ENCODE measurements at places on chromosomes 1 and 21. TPM values are rescaled to one million over a fixed set of nuclear protein-coding genes. Genes with fewer than 3 reads are reported as not detected.

GRCh38 chr1:238001818-238002217, 111.1 kb upstream of the ZP4 start:
- DNase-seq = no peak

- DNase-seq = no peak
Measured at GRCh38 chr1:199422206-199422605, 605.3 kb upstream of the NR5A2 start.

DNA sequence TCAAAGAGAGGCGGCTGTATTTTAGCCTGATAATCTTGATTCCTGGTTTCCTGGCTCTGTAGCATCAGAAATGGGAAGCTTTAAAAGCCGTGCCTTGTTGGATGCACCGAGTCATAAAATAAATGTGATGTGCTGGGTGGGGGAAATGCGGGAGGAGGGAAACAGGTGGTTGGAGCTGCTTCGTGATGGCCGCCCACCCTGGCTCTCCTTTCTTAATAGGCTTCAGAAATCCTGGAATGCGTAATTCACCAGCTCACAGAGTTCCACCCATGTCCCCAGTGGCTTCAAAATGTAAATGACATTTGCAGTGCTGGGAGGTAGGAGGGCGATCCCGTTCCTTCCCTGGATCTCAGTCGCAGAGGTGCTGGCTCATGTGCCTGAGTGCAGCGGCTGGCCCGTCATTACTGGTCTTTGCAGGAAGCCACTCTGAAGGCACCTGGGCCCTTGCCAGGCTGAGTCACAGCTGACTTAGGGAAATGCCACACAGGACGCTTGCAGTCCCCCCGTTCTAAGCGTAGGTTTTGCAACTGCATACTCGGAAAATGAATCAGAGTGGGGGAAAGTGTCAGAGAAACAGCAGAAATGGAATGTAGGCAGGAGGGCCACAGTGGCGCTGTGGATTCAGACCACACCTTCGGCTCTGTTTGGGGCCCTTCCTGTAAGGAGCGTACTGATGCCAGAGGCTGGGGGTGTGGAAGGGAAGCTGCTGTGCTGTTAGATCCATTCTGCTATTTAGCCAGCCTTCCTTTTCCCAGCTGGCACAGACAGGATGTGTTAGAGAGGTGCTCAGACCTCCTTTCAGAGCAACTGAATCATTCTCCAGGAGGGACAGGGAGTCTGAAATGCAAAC, 37.6 kb downstream of the GALNT2 start:
- peak; percentile 83 for DNase-seq

- no peak for DNase-seq
Measured at GRCh38 chr1:25706146-25707089, 89.8 kb downstream of the MAN1C1 start.

DNA sequence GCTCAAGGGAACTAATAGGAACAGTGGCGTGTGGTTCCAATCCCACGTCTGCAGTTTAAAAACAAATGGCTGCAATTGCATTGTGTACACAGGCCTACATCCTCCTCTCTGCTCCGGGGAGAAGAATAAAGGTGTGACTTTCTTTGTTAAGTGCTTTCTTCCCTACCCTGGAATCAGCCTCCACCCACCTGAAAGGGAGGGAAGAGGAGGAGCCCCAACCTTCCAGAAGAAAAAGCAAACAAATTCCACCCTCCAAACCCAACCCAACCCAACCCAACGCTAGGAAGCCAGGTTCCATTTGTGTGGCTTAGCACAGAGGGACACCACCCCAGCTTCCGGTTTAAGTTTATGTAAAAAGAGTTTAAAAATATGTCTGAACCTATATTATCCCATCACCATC, 11.8 kb upstream of the BACE2 start:
- DNase-seq = no peak

- no peak for DNase-seq
Measured at GRCh38 chr1:111214074-111214801, 13.3 kb upstream of the CHI3L2 start.

GRCh38 chr1:210940081-210940617, 193.8 kb downstream of the KCNH1 start:
- DNase-seq = no peak

DNA sequence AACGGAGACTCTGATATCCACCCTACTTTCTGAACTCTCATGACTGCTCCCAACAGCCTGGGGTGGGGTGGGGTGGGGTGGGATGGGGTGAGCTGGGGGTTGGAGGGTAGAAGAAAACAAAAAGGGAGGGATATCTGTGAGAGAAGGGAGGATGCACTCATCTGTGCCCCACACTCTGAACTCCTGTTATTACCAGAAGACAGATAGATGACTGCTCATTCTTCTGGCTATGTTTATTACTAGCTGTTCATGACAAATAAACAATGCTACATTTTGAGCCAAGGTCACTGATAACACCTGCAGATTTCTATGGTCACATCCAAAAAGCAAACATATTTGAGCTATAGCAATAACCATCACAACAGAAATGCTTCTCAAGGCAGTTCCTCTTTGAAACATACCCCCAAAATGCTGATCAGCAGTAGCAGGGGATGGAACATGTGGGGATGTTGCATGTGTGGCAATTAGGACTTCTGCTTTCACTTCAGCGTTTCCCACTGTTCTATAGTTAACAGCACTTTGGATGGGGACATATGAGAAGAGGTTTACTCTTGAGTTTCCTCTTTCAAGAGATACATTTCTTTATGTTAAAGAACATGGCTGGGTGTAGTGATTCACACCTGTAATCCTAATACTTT, 43.3 kb downstream of the GPR3 start:
- DNase-seq = no peak

GRCh38 chr1:192598589-192598988, 23.0 kb downstream of the RGS1 start:
- DNase-seq = no peak

DNA sequence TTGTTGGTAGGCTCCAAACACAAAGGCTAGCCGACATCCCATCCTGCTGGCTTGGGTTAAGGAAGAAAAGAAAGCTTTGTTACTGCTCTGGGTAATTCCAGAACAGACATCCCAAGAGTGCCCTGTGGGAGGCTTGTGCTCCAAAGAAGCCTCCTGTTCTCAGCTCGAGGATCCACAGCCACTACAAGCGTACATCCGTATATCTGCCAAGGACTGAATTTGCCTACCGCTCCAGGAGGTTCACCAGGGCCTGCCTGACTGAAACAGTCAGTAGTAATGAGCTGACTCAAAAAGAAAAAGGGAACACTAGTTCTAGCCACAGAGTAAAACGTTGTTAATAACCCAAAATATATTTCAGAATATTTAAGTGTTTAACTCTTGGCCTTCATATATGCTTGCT, 24.8 kb upstream of the MUTYH start:
- DNase-seq = no peak

DNA sequence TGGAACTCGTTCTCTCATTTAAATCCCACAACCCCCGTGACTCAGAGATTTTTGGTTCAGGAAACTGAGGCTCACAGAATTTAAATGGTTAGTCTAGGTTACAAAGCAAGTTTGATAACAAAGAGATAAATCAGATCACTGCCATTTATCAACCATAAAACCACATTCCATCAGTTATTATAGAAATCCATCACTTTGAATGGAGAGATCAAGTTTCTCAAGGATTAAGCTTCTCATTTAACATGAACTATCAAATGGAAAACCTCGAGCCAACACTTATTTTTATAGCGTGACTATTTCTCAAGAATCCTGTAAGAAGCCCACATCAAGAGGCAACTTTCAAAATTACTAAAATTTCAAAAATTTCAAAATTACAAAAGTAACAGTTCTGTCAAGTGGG, 11.9 kb downstream of the WLS start:
- no peak for DNase-seq

DNA sequence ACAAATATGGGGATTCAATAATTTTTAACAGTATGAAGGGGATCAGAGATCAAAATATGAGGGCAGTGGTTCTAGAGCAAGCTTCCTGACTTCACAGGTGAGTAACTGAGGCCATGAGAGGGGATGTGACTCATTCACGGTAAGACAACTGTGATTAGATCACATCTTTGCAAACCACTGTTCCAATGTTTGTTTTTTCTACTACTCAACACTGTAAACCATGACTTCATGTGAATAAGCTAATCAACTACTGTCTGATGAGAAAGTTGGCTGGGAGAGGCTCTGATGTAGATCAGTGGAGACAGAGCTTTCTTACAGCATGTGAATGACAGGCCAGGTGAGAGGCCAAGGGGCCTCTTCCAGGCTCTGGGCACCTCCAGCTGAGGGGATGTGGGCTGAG, 84.7 kb downstream of the BRINP2 start:
- DNase-seq = no peak

DNA sequence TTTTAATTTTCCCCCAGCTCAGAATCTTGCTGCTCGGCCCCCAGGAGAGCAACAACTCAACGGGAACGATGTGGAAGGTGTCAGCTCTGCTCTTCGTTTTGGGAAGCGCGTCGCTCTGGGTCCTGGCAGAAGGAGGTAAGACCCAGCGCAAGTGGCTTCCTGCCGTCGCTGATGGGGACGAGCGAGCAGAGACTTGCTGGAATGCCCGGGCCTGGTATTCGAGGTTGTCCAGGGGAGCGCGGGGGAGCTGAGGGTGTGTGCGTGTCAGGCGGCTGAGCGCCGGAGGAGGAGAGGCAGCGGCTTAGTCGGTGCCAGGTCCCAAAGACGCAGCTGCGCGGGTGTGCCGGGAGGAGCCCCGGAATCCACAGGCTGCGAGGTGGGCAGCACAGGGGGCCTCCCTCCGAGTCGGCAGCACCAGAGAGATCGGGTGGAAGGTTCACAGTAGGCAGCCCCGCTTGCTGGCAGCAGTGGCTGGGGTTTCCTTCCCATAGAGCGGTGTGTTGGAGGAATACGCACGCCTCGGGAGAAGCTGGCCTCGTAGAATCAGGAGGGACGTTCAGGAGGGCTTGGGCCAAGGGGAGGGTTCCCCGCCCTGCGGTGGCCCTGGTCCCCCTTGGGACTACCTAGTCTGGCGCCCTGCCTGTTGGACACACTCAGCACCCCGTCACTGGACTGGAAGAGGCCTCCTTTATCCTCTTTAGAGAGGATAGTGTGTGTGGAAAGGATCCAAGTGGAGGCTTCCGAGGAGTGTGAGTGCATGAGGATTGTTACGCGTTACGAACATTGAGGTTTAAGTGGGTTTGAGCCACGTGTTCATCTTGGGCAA, 547 bp downstream of the PDPN start:
- peak; percentile 53 for DNase-seq

GRCh38 chr1:61284936-61285335, 202.6 kb downstream of the NFIA start:
- DNase-seq = no peak

GRCh38 chr1:240806200-240806745, 194.3 kb upstream of the GREM2 start:
- no peak for DNase-seq

- no peak for DNase-seq
Measured at GRCh38 chr1:93955765-93956164, 46.5 kb upstream of the GCLM start.

DNA sequence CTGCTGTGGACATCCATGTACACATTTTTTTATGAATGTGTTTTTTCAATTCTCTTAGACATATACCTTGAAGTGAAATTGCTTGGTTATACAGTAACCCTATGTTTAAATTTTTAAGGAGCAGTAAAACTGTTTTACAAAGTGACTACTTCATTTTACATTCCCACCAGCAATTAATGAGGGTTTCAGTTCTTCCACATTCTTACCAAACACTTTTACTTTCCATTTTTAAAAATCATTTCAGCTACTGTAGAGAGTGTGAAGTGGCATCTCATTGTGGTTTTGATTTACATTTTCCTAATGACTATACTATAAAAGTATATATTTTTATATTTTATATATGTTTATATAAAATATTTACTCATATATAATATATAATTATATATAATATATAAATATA, 1221.5 kb downstream of the PLA2G4A start:
- no peak for DNase-seq

- DNase-seq = no peak
Measured at GRCh38 chr1:78619446-78619802, 824 bp upstream of the IFI44L start.

DNA sequence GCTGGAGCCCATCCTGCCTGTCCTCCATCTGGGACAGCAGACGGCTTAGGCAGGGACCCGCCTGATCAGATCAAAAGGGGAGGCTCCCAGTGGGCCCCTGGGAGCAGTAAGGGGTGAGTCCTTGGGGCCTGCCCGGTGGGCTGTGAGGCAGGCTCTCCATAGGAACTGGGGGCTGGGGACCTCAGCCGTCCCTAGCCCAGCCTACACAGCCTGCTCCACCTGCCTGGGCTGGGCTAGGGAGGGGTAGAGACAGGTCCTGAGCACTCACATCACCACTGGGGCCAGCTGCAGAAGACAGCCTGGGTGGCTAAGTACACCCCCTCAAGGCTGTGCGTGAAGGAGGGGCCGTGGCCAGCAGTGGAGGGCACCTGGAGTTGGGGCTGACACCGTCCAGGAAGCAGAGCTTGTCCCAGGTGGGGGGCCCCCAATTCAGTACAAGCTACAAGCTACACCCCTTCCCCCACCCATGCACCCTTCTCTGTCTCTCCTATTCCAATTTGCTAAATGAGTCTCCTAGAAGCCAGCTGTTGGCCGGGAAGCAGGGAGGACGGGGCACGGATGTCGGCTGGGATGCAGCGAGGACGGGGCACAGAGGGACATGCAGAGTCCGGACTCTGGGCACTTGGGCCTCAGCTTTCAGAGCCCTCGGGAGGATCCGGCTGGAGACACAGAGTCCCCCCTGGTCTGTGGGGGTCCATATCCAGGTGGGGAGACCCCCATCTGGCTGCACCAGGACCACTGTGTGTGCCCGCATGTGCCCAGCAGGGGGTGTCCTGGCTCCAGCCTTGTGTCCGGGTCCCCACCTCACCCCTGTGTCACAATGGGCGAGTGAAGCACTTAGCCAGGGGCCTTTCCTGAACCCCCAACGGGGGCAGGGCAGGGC, 1.7 kb downstream of the ISG15 start:
- DNase-seq = no peak

- no peak for DNase-seq
Measured at GRCh38 chr1:198950036-198950435, 311.2 kb downstream of the PTPRC start.

GRCh38 chr21:23729331-23729730, 1878.0 kb downstream of the MRPL39 start:
- no peak for DNase-seq

GRCh38 chr1:12087797-12088314, 24.8 kb downstream of the TNFRSF8 start:
- no peak for DNase-seq

PADI3 gene
- not detected for total RNA-seq

NPHS2 gene
- total RNA-seq = not detected

CELA2A gene
- not detected for total RNA-seq

CDA gene
- 12.2 TPM for total RNA-seq

MYOG gene
- not detected for total RNA-seq

DMRTA2 gene
- not detected for total RNA-seq

TNNT2 gene
- not detected for total RNA-seq

BSND gene
- not detected for total RNA-seq

SAMD11 gene
- 1.0 TPM for total RNA-seq

KCNK2 gene
- not detected for total RNA-seq

AVPR1B gene
- 0.62 TPM for total RNA-seq

UBASH3A gene
- total RNA-seq = not detected
